ENCODE measurements at places on chromosomes 12 and 14.

DNA sequence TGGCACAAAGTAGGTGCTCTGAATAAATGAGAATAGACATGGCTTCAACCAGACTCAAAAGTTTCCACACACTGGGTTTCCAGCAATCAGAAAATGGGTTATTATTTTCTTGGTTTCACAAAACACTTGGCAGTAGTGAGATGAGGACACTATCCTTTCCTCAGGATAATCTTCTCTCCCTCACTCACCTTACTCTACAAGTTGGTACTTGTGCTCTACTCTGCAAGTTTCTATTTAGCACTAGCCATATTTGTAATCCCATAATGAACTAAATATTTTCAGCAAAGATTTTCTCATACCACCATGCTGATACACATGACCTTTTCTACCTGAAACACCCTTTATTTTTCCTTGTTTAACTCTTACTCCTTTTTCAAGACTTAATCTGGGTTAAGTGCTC, 137.7 kb downstream of the FOXA1 start:
- no peak for DNase-seq

DNA sequence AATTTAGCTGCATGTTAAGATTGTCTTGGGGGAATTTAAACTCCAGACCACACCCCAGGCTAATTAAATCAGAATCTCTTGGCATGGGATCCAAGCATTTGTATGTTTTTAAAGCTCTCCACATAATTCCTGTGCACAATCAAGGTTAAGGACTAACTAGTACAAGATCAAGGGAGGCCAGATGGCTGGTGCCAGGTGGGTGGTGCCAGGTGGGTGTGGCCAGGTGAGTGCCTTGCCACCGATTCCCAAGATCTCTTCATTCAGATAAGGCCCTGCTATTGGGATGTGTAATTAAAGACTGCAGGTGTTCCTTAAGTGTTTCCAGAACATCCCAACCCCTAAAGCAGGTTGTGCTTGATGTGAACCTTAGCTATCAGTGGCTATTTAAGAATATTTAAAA, 75.1 kb downstream of the NRXN3 start:
- no peak for DNase-seq

DNA sequence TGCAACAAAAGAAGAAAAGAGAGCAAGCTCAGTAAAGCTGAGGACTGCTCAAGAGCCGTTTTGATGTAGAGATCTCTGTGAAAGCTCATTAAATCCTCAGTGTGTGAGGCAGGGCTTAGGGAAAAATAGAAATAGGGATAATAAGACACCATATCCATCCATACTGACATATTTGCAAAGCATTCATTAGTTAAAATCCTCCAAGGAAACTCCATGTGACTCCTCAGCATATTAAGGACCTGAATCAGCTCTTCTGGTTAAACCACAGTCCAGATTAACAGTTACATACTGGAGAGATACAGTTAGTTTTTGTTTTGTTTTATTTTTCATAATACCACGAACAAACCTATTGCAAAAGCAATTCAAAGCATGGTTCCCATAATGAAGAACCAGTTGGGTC, 288.2 kb downstream of the PAWR start:
- DNase-seq, result no peak

- DNase-seq, result peak; percentile 88
Measured at GRCh38 chr12:14264778-14265177, 100.7 kb upstream of the ATF7IP start.

GRCh38 chr12:48061938-48062719, 43.8 kb downstream of the SENP1 start:
- no peak for DNase-seq

- DNase-seq, result no peak
Measured at GRCh38 chr14:77000340-77001270, 27.9 kb downstream of the IRF2BPL start.

- no peak for DNase-seq
Measured at GRCh38 chr12:46458500-46459102, 86.0 kb upstream of the SLC38A2 start.

DNA sequence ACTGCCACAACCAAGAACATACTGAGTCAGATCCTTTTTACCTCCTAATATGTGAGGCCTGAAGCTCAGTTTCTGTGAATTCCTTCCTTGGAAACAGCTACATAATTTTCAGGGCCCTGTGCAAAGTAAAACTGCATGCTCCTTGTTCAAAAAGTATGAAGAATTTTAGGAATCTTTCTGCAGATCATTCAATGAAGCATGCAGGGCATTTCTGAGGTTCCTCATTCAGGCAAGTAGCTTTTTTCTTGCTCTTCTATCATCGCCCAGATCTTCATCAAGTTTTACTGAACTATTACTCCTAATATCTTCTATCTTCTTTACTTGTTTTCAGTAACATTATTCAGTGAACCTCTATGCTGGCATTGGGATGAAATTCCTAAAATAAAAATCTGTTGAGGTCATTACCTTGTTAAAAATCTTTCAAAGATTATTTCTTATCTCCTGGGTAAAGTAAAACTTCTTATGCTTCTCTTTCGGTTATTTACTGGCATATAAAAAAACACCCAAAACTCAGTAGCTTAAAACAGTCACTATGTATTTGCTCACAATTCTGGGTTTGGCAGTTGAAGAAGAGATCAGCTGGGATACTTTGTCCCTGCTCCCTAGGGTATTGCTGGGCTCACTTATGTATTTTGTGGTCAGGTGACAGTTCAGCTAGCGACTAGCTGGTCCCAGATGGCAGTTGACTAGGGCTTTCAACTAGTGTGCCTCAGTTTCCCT, 42.6 kb upstream of the KRR1 start:
- DNase-seq, result no peak

DNA sequence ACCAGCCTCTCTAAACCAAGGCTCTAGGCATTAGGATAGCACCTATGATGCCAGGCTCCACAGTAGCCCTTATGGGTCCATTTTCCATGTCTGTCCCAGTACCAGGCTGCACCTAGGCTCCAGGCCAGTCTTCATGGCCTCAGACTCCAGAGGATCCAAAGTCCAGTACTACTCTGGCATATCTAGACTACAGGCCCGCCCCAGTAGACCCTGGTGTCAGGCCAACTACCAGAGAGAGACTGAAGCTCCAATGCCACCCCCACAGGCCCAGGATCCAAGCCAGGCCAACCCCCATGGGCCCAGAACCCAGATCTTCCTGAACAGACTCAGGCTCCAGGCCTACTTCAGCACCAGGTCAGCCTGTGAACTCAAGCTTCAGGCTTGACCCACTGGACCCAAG, 287.0 kb downstream of the KCNC2 start:
- DNase-seq, result no peak

DNA sequence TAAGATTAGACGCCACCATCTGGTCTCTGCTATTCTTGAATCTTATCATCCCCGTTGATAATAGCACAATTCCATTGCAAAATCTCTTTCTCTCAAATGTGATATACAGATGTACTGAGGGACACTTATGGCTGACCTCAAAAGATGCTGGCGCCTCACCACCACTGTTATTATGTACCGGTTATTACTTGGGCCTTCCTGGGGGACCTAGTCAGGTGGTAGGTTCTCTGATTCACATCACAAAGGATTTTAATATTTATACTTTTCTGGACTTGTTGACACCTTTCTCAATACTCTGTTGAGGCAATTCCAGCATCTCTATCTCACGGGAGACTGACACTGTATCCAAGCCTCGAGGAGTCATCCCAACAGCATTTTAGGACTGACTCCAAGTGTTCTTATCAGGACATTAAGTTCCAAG, 21.3 kb upstream of the FAM234B start:
- DNase-seq, result no peak

Data from inflammatory macrophage treated with lipopolysaccharide for 1 hour (primary cell).